ENCODE measurements at places on chromosomes 1 and 21.

DNA sequence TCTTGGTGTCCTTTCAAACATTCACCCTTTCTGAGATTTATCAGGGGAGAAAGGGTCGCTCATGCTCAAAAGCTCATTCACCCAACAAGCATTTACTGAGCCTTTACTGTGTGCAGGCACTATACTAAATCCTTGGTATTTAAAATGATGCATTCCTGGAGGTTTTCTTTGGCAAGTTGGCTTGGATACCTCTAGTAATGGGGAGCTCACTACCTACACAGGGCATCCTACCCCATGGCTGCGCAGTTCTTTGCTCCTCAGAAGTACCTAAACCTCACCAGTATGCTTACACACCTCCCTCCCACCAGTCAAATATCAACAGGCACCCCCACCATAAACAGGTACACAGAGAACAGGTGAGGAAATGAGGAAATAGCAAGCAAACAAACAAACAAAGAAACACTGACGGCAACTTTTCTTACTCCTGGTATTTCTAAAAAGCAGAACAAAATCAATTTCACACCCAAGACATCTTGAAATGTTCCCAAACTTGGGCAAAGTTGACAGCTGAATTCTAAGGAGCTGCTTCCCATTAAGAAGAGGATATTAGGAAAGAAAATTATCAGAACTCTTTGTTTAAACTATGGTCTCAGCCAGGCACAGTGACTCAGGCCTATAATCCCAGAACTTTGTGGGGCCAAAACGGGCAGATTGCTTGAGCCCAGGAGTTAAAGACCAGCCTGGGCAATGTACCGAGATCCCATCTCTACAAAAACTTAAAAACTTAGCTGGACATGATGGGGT, 104.8 kb downstream of the PSMG1 start:
- DNase-seq, result no peak

- DNase-seq, result no peak
Measured at GRCh38 chr1:187110351-187110750, 281.6 kb downstream of the PLA2G4A start.

DNA sequence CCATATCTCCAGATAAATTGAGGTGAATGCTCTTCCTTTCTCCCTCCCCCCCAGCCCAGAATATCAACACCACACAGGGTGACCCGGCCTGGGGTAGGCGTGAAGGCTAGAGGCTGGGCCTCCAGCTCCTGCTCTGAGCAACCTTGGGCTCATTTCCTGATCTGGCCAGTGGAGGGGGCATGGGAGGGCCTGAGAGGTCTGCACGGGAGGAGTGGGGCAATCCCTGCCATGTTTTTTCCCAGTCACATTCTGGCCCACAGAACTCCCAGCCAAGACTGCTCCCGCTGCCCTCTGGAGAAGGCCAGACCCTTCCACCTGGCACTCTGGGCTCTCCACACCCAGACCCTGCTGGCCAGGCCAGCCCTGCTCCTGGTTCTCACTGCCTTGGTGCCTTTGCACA, 3.9 kb downstream of the CLDN19 start:
- no peak for DNase-seq

DNA sequence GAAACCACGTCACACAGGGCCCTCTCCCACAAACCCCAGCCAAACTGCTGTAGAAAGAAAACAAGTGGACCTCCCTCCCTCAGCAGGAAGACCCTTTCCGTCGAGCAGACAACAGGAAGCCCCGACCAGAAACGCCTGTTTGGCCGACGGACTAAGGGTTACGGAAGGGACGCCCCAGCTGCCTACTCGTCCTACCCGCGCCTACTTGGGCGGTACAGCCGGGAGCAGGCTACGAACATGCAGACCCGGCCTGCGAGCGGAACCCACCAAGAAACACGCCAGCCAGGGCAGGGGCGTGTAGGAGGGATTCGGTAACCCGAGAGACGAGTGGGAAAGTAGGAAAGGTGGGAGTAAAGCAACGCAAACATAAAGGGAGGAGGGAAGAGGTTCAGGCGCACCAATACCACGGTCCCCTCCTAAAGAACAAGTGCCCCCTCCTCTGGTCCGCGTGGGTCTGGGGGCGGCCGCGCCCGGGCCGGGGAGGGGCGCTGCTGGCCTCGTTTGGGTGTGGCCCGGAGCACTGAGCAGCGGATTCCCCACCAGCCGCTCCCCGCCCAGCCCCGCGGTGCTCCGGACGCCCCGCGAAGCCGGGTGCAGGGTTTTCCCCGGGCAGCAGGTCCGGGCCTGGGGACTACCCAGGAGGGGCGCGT, 450 bp downstream of the S100A10 start:
- peak; percentile 50 for DNase-seq

DNA sequence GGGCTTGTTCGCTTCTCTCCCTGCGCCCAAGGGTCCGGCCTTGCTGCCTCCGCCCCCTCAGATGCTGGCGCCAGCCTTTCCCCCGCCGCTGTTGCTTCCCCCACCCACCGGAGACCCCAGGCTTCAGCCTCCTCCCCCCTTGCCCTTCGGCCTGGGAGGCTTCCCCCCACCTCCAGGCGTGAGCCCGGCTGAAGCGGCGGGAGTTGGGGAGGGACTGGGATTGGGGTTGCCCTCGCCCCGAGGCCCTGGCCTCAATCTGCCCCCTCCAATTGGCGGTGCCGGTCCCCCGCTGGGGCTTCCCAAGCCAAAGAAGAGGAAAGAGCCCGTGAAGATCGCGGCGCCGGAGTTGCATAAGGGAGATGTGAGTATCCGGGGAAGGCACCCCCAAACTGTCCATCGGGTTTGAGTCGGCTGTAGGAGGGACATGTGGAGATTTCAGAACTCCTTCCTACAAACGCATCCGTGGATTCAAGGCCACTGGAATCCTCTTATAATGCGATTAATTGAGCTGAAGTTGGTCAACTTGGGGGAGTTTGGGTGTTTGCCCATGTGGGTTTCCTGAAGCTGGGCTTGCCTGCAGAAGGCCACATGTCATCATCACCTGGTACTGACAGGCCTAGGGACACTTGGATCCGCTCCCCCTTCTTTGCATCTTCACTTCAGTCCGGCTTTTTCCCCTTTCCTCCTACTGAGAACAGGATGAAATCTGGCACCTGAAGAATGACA, 707 bp downstream of the PRCC start:
- peak; percentile 32 for DNase-seq

DNA sequence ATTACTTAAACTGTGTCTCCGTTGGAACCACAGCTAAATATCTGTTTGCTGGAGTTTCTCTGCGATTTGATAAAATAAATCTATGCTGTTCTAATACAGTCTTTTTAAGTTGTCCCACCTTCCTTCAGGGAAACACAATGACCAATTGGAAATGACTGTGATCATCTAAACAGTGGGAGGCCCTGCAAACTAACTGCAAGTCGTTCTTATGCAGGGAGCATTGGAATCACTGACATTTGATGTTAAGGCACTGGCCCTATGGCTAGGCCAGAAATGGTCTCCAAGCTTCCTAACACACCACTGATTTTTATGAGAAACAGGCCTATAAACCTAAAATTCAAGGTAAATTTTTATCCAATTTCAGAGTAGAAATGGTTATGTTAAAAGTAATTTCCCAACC, 645.2 kb downstream of the LMO4 start:
- DNase-seq, result no peak

DNA sequence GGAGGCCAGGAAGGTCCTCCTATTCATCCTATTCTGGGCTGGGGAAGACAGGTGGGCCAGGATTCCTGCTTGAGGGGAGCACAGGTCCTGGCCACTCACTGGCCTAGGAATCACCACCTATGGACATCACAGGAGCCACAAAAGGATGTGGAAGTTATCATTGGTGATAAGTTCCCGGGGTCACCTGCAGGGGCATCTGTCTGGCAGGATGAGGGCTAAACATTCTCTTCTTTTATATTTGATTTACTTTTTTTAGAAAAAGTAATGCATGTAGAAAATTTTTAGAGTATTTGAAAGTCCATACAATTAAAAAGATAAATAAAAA, 33.2 kb upstream of the KIAA0040 start:
- no peak for DNase-seq

- peak; percentile 22 for DNase-seq
Measured at GRCh38 chr1:64898107-64898861, 68.1 kb downstream of the JAK1 start.

DNA sequence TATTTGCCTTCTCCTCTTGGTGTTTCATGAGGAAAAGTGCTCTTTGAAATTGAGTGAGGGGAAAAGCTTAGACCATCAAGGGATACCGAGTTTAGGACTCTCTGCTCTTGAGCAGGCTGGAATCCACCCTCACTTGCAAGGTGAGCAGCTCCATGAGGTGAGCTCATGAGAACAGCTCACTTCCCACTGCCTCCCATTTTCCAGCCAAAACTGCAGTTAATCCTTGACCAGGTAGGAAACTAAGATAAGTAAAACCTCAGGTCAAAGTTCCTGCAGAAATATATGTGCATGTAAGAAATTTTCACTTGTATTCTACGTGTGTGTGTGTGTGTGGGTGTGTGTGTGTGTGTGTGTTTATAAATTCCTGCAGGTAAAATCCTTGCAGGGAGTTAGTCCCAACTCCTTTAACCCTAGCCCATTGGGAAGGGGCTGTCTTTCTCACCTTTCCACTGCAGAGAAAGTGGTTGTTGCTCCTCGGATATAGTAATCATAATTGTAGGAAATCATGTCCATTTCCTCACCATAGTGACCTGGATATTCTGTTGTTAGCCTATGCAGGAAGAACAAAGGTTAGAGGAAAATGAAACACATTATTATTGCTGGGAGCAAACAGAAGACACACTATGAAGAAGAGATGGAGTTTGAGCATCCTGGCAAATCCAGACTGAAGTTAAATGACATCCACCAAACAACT, 28.3 kb downstream of the DPT start:
- no peak for DNase-seq

DNA sequence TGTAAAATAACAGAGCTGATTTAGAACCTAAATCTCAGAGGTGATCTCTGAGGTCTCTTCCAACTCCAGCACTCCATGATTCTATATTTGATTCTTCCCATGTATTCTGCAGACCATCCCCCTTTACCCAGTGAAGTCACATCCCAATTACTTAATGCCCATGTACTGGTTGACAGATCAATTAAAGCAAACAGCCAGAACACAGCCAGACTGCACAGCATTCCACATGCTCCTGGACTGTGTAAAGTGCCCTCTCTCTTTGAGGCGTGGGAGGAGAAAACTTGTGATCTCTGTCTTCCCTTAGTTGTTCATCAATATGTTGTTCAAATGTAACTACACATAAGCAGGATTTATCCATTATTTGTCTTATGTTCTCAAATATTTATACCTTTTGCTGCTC, 18.1 kb downstream of the NOS1AP start:
- DNase-seq, result no peak

DNA sequence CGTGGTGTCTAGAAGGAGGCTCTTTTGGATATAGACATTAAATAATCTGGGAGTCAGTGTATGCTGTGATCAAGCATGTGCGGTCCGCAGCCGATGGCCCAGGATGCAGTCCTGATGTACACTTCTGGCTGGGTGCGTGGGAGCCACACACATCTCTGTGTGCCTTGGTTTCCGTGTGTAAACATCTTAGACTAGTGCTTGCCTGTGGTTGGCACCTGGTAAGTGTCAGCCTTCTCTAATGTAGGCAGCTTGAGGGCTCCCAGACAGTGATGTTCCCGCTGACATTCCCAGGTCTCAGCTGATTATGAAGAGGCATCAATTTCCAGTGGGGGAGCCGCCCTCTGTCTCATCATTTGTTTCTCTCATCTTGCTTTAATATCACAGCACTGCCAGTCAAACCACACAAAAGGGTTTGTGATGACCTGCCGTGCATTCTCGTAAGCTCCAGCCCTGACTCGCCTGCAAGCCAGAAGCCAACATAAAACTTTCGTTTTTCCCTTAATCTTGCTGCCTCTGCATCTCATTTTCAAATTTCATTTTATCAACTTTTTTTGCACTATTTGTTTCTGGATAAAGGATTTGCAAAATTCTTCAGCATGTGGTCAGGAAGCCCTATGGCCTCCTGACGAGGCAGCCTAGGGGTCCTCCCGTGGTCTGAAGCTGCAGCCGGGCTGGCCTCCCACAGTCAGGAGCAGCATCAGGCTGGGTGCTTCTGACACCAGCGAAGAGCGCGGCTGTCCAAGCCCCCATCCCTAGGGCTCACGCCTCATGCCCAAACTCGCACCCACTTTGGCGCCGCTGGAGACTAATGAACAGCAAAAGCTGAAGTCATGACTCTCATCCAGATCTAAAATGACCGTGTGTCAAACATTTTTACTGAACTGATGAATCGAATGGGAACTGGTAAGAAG, 28.1 kb downstream of the PDE9A start:
- peak; percentile 14 for DNase-seq

- no peak for DNase-seq
Measured at GRCh38 chr1:164519426-164519825, 39.6 kb upstream of the PBX1 start.

GRCh38 chr1:6473974-6474814, 8.2 kb upstream of the TNFRSF25 start:
- no peak for DNase-seq

- DNase-seq, result no peak
Measured at GRCh38 chr1:234782105-234782751, 172.2 kb upstream of the IRF2BP2 start.

DNA sequence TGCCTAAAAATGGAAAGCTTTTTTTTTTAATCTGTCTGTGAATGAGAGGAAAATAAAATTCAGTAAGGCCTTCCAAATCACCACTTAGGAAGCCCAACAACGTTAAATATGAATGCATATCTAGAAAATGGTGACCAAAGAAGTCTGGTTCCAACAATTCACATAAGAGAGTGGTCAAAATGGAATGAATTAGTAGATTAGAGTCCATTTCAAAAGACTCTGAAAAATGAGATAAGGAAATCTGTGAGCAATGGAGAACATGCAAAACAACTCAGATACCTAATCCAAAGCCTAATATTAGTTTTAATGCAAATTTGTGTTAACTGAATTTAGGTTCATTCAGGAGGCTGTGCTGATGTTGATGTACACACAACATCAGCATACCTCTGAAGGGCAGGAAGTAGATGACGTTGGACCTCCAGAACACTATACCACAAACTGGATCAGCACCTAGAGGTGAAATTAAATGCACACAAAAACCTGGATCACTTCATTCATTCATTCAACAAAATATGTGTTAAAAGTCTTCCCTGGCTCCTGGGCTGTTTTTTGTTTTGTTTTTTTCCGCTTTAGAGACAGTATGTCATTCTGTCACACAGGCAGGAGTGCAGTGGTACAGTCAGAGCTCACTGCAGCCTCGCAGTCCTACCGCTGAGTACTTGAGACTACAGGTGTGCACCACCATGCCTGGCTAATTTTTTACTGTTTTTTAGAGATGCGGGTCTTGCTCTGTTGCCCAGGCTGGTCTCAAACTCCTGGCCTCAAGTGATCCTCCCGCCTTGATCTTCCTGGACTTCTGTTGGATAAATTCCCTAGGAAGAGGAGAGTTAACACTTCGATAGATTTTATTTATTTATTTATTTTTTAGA, 4.9 kb upstream of the BRWD1 start:
- no peak for DNase-seq
